T-helper 2 cell (primary cell): ENCODE measurements at places on chromosomes 3 and 15.

GRCh38 chr3:17965331-17965730 lies 222.9 kb upstream of the TBC1D5 start:
- DNase-seq, result no peak

DNA sequence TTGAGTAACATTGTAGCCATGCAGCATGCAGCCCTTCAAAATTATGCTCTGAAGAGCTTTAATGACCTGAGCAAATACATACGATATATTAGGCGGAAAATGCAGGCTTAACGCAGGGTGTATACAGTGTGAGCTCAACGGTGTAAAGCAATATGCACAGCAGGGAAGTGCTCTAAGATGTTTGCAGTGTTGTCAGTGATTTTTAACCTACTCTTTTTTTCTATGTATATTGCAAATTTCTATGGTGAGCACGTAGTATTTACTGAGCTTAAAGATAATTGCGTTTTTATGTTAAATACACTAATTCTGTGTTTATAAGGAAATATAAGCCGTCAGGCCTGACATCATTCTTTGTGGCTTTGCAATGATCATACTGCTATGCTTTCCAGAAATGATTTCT lies 42.1 kb downstream of the DGKG start:
- DNase-seq, result no peak

GRCh38 chr15:51448622-51449399 lies 107.4 kb downstream of the GLDN start:
- no peak for DNase-seq

DNA sequence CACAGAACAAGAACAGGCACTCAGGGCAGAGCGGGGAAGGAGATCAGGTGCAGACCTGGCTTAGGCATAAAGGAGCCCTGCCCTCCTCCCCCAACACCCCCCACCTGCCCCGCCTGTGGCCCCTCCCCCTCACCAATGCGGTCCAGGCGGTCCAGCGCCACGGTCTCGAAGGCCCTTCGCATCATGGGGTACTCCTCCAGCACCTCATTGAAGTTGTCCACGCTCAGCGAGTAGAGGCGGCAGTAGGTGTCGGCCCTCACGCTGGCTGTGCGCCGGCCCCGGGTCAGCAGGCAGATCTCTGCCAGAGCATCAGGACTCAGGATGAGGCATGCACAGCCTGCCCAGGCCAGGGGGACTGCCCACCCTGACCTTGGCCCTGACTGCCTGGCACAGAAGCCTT lies 44.8 kb downstream of the HCN4 start:
- DNase-seq, result no peak

DNA sequence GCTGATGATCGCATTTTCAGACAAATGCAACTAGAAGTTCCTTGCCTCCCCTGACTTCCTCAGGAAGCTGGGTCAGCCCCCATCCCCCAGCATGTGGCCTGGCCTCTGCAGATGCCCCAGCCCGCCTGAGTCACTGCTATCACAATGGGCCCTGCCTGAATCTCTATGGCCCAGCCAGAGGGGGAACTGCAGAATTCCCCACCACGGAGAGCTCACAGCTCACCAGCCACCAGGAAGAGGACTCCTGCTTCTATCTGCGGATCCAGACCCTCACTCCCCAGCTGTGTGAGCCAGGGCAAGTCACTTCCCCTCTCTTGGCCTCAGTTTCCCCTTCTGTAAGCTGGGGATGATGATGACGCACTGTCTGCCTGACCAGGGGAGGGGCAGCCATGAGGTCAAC lies 6.9 kb downstream of the PLXND1 start:
- no peak for DNase-seq

- DNase-seq, result no peak
Measured at GRCh38 chr3:165254812-165255211, 58.6 kb upstream of the SLITRK3 start.

DNA sequence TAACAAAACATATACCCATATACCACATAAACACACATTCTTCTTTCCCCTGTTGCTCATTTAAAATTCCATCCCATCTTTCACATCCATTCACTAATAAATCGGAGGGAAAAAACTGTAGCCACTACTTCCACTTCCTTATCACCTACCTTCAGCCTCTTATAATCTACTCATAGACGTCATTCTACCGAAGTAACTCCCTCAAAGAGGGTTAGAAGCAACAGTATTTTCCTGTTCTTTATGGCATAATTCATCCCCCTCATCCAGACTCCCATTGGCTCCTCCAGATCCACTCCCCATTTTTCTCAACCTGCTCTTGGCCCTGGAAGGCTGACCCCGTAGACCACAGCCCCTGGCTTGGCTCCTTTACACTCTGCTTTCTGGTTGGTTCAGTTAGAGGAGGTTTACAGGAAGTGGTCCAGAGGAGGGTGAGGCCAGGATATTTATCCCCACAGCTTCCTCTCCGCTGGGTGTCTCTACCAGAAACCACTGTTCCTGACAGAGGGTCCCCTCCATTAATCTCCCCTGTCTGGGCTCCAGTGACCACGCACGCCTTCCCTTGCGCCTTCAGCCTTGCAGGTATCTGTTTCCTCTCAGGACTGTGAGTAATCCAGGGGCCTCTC lies 46.3 kb downstream of the FMN1 start:
- DNase-seq, result no peak

DNA sequence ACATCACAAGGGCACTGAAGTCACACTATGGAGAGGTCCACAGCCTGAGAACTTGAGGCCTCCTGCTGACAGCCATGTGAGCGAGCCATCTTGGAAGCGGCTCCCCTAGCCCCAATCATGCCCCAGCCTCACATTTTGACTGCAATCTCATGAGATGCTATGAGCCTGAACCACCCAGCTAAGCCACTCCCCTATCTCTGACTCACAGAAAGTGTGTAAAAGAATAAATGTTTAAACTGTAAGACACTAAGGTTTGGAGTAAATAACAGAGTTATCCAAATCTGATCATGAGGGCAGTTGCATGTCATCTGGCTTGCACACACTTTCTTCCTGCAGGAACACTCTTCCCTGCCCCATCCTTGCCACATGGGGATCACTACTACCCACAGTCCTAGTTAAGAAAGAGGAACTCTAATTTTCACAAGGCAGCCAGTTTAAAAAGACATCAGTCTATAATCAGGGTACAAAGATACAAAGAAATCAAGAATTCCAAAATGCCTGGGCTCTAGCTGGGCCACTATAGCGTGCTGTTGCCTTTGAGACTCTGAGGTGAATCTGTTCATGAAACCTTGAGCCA lies 494.2 kb downstream of the FOXP1 start:
- DNase-seq, result no peak

DNA sequence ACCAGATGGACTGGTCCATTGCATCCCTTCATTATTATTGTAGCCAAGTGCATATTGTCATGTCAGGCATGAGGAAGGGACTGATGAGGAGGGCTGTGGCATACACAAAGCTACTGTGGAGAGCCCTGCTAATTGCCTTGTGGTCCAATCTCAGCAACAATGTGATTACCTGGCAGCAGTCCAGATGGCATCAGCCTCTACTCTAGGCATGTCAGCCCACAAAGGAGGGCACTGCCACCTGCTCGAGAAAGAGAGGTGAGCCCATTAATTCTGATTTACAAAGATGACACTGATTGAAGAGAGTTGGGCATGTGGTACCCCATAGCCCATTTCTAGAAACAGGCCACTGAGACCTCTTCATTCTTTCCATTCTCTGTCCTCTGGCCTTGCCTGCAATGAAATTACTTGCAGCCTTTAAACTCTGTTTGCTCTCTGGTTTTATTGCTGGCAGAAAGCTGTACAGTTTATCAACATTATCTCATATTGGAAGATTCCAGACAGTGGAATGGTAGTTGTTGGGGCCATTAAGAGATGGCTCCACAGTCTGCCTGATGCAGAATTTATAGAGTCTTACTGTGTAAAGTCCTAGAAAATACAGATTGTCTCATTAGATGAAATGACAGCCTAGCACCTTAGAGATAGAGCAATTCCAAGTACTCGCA lies 307.7 kb downstream of the ARPP21 start:
- DNase-seq, result no peak

DNA sequence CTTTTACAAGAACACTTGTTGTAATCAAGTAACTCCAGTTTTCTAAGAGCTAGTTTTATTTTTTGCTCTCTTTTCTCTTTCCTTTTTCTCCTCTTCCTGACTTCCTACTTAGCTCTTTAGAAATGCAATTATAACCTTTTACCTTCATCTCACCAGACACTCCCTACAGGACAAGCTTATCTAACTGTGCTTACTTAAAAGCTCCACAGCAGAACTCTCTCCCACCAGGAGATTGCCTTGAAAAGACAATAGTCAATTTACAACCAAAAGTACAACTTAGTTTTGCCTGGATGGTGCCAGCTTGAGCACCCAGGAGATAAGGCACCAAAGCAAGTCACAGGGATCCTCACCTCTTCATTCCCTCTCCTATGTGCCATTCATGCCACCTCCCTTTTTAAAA lies 573.8 kb upstream of the LMCD1 start:
- DNase-seq, result no peak

DNA sequence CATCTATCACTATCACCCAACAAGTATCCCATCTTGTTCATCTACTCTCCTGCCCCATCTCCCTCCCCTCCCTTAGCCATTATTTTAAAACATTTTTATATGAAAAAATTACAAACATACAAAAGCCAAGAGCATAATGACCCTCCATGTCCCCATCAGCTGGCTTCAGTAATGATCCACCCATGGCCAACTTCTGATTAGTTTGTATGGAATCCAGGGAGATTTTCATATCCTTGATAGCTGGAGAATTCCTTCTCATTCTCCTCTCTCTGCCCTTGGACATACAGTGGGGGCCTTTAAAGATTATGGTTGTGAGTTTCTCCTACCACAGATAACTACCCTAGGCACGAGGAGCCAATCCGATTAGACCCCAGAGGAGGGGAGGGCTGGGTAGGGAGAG lies 40.2 kb downstream of the IRAK2 start:
- no peak for DNase-seq

GRCh38 chr3:33505027-33505426 lies 64.8 kb upstream of the UBP1 start:
- DNase-seq, result no peak

- DNase-seq, result no peak
Measured at GRCh38 chr15:29138260-29138659, 131.4 kb downstream of the NSMCE3 start.

DNA sequence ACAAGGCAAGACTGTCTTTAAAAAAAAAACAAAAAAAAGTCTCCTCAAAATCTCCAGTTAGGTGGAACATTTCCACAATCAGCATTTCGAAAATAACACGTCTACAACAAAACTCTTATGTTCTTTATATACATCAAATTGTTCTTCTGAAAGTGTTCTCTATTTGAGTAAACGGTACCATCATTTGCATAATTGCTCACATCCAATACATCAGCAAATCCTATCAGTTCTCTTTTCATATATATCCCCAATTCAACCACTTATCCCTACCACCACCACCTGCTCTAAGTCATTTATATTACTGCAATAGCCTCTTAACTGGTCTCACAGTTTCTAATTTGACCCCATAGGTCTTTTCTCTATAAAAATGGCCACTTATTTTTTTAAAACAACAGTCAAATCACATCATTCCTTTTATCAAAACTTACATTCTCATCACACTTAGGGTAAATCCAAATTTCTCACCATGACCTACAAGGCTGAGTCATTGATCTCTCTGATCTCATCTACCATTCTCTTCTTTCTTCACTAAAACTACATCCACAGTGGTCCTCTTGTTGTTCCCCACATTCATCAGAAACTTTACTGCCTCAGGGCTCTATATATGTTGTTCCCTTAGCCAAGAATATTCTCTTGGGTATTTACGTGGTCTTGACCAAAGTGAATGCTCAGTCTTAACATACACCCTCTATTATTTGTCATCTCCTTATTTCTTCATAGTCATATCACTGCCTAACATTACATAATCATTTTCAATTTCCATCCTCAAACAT lies 237.0 kb downstream of the SCAPER start:
- no peak for DNase-seq

- no peak for DNase-seq
Measured at GRCh38 chr3:127815001-127815400, 7.3 kb downstream of the MGLL start.

DNA sequence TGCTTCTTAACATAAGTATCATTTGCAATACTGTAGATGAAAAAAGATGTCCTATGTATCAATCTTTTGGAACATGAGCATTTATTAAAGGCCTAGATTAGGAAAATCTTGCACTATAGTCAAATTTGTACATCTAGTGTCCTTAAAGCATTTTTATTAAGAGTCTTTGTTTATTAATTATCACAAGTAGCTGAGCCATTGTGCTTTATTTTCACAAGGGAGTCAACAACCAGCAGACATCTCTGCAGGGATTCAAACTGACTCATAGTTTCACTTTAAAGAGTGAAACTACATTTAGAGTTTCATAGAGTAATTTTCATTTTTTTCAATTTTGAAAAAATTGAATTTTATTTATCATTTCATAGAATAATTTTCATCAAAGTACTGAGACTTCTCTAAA lies 94.5 kb upstream of the EIF1B start:
- DNase-seq, result no peak

DNA sequence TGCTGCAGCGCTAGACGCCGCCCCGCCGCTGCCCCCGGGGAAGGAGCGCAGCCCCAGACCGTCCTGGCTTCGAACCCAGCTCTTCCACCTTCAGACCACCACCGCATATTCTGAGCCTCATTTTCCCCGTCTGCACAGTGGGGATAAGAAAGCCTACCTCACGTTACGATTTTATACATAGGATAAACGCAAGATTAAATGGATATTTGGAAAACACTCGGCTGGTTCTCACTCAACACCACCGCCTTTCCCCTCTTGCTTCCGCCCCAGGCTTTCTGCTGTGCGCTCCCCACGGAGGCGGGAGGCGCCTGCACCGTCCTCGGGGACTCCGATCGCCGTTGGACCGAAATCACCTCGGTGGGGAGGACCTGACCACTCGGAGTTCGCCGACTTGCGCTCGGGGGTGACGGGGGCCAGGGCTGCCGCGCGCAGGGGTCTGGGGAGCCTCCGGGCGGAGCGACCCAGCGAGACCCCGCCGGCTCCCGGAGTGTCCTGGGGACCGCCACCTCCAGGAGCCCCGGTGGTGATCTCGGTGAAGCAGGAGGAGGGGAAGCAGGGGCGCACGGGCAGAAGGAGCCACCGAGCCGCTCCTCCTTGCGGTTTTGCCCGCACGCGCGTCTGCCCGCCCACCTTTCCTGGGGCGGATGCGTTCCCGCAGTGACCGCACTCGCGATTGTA lies 4.0 kb downstream of the FBXL22 start:
- DNase-seq, result peak; percentile 75

GRCh38 chr15:25740383-25741255 lies 122.5 kb downstream of the ATP10A start:
- no peak for DNase-seq

- DNase-seq, result no peak
Measured at GRCh38 chr3:137669519-137670060, 94.5 kb upstream of the SOX14 start.
